ENCODE measurements at places on chromosomes 1 and 21.

DNA sequence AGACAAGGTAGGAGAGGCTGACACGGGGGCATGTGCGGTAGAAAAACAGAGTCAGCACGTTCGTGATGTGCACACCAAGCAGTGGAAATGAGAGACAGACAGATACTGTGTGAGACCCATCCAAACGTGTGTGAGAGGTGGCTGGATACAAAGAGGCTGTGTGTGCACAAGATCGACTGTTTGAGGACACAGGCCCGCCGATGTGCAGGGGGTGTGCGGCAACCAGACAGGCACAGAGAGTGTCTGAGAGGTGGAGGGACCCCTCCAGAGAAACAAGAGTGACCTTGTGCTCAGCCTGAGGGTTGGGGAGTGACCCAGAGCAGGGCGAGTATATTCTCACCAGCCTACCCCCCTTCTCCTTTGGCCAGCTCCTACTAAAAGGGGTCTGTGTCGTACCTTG, 97.8 kb upstream of the IPO9 start:
- no peak for DNase-seq

DNA sequence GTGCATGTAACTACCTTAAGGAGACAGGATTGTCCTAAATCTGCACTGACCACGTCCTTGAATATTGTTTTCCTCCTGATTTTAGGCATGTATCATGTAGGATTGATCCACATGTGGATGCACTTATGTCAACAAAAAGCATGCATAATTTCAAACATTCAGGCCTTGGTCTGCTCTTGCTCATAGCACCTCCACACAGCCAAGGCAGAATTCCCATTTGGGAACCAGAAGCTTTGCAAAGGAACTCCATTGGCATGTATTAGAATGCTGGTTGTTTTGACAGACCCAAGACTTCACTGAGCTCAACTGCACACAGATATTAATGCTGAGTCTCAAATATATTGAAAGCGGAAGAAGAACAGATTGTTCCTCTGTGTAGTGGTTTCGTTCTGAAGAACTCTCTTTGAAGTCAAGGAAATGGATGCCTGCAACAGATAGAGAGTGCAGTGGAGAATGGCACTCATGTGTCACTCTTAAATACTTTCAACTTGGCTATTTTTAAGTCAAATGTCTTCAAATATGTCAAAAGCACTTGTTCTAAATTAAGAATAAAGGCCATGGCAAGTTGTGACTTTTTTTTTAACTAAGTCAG, 387.6 kb downstream of the LTN1 start:
- DNase-seq, result no peak

DNA sequence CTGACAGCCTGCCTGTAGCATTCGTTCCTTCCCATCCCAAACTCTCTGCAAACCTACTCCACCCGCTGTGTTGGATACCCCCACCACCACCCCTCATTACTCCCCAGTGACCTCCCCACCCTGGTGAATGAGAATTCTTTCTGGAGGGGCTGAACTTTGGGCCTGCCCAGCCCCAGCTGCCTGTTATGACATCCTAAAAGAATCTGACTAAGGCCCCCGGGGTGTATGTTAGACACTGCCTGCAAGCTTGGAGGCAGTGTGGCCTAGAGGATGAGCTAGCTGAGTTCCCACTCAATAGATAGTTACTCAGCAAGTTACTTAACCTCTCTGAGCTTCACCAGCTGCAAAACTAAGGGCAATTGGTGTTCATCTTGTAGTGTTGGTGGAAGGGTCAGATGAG, 110.2 kb upstream of the FGGY start:
- DNase-seq, result no peak

DNA sequence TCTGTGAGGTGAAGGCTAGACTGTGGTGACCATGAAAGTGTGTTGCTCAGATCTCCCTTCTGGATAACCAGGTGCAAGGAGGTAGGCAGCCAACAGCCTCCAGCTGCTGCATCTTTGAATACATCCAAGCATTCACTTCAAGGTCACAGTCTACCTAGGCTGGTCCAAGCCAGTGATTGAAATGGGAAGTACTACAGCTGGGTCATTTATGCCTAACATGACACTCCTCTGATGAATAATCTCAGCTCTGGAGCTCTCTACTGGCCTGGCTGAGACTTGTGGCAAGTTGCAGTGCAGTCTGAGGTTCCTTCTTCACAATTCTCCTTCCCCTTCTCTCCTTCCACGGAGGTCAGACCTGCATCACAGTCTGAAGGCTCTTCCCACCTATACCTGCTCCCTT, 35.0 kb upstream of the ARHGAP29 start:
- no peak for DNase-seq

DNA sequence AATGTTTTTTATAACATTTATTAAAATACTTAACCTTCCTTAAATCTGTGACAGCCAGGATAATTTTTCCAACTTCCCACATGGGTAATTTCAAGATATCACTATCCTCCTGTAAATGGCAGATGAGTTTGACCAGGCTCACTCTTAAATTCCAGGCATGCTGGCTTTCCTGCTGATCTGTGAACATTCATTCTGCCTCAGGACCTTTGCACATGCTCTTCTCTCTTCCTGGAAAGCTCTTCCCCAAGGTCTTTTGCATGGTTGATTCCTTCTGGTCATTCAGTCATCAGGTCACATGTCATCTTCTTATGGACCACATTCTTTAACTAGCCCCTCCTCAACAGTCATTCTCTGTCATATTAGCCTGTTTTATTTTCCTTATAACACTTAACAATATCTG, 5.7 kb downstream of the ST6GALNAC5 start:
- DNase-seq, result no peak

DNA sequence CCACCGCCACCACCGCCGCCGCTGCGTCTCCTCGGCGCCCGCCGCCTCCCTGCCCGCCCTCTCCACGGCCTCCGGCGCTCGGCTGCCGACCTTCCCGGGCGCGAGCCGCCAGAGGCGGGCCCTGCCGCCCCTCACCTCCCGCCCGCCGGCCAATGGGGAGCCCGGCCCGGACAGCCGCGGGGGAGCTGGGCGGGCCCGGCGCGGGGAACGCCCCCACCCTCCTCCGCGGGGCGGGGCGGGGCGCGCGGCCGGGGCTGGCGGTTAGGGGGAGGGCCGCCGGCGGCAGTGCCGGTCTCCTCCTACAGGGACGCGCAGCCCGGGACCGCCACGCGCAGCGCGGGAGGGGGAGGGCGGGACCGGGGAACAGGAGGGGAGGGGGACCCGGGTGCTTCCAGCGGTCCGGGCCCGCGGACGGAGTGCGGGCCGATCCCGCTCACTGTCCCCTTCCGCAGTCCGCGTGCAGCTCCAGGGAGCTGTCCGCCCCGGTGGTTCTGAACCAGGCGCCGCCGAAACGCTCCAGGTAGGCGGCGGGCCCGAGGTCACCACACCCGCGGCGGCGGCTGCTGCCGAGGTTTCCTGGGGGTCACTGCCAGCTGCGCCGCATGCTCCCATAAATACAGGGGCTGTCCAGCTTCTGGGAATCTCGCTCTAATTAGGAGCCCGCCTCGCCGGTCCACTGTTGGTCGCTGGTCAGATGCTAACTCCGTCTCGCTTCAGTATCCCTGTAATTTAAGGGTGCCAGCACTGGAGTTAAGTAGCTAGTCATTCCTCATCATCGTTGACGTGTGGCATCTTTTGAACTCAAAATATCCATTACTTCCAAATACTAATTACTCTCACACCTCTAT, at the start of gene PGBD5:
Gene PGBD5, minus strand, starts transcription at position 87 of the 848 bp plus-strand sequence. CDS start 404 bp downstream, outside the sequence.
- DNase-seq, result peak; percentile 48

GRCh38 chr1:110375490-110375889, 15.3 kb downstream of the SLC16A4 start:
- DNase-seq, result no peak

DNA sequence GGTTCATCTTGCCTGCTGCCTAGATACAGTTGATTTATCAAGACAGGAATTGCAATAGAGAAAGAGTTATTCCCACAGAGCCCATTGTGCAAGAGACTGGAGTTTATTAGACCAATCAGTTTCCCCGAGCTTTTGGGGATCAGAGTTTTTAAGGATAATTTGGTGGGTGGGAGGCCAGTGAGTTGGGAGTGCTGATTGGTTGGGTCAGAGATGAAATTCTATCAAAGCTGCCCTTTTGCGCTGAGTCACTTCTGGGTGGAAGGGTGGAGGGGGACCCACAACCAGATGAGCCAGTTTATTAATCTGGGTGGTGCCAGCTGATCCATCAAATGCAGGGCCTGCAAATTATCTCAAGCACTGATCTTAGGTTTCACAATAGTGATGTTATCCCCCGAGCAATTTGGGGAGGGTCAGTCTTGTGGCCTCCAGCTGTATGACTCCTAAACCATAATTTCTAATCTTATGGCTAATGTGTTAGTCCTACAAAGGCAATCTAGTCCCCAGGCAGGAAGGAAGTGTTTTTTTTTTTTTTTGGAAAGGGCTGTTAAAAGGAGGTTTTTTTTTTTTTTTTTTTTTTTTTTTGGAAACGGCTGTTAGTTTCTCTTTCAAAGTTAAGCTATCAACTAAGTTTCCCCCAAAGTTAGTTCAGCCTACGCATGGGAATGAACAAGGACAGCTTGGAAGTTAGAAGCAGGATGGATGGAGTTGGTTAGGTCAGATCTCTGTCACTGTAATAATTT, 7.4 kb downstream of the SLC16A4 start:
- DNase-seq, result no peak

GRCh38 chr1:111592389-111593361, 26.9 kb upstream of the RAP1A start:
- peak; percentile 97 for DNase-seq

GRCh38 chr1:195663549-195664280, 944.5 kb downstream of the KCNT2 start:
- no peak for DNase-seq
